Effector memory CD8-positive, alpha-beta T cell (primary cell): ENCODE measurements at places on chromosomes 5 and 9.

DNA sequence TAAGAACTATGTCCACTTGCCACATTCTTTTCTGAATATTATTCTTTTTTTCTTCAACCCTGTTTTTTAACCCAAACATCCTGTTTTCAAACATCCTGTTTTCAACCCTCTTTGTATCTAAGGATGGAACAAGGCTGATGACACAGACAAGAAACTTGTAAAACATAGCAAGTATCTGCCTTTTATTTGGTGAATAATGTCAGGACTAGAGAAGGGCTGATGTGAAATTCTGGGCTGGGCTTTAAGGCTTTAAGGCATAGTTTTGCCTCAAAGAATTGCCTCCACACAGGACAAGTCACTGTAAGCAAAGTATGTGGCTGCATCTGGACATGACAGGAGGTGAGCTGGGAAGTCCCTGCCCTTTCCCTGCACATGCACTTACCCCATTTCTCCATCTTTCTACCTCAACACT lies 42.5 kb upstream of the RIC1 start:
- no peak for DNase-seq

GRCh38 chr9:33452828-33453271 lies 5.5 kb upstream of the AQP3 start:
- DNase-seq, result peak; percentile 42

DNA sequence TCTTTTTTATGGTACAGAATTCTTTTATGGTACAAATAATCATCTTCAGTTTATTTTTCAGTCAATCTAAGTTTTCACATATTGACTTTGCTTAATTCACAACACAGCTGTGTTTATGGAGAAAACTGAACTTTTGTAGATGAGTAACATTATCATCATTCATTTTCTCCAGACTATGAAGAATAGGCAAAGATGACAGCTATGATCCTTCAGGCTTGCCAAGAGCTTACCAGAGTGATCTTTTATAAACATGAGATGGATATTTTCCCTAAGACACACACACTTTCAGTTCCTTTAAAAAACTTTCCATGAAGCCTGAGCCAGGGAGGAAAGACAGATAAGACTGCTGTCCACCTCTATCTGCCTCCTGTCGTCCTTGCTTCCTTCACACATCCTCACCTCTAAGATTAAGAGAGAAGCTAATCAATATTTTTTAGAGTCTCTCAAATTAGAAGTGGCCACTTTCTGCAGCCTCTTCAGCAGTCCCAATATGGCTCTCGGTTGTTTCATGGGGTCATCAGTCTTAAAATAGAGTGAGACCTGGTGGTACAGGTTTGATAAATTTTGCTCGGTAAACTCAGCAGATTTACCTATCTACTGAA lies 108.1 kb upstream of the SLC27A6 start:
- DNase-seq, result no peak

- no peak for DNase-seq
Measured at GRCh38 chr5:170551076-170551475, 47.3 kb downstream of the KCNIP1 start.

- DNase-seq, result no peak
Measured at GRCh38 chr9:95004411-95005277, 278.1 kb downstream of the AOPEP start.

DNA sequence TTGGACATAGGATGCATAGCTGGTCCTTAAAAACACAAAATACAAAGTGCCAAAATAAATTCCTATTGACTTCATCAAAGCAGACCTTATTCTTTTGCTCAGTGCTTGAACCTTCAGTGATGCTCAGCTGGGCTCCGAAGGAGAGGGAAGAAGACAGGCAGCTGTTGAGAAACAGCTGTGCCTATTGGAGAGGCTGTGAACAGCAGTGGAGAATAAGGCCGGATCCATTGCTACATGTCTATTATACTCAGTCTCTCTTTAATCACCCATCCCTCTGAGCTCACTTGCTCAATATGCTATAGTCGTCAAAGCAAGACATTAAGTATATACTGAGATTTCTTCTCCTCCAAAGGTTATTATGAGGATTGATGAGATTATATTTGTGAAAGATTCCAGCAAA lies 174.4 kb downstream of the CHSY3 start:
- no peak for DNase-seq

GRCh38 chr5:79436821-79437220 lies 77.1 kb downstream of the HOMER1 start:
- DNase-seq, result no peak

DNA sequence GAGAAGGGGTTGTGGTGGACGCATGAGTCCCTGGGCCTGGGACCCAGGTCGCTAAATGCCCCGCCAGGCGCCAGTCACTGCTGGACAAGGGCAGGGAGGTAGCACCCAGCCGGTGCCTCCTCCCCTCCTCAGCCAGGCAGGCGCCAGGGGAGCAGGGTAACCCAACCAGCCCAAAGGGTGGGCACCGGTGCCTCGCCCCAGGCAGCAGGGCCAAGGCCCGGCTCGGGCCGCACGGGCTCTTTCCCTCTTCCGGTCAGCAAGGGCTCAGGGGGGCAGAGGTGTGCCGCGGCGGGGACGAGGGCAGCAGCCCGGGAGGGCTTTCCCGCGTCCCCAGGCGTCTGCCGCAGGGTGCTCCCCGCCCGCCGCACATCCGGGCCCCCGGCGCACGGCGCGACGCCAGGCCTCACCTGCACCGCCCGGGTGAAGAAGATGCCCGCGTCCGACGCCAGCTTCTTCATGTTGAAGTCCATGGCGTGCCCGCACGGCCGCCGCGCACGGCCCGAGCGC lies 393 bp downstream of the SH3GLB2 start:
- no peak for DNase-seq

- DNase-seq, result no peak
Measured at GRCh38 chr5:148085977-148086705, 22.4 kb downstream of the SPINK5 start.

DNA sequence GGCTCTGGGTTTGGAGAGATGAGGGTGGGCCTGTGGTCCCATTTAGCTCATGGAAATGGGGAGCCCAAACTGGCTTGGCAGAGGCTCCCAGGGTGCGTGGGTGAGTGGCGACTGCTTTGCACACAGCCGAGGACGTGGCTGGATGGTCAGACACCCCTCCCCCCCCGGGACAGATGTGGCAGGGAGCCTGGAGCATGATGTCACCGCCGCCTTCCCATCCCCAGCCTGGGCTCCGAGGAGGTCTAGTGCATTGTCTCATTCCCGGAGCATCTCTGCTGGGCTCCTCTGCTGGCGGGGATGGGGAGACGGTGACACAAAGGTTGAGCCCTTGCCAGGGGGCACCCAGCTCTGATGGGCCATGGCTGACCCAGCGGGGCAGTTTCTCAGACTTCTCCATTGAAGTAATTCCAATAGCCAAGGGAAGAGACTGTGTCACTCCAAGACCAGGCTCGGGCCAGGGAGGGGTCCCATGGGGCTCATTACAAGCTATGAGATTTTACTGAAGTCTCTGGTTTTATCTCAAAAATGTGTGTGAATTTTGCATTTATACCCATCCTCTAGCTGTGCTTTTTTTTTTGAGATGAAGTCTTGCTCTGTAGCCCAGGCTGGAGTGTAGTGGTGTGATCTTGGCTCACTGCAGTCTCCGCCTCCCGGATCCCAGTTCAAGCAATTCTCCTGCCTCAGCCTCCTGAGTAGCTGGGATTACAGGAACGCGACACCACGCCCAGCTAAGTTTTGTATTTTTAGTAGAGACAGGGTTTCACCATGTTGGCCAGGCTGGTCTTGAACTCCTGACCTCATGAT lies 36.1 kb downstream of the HMCN2 start:
- no peak for DNase-seq

- DNase-seq, result no peak
Measured at GRCh38 chr5:177320879-177321278, 9.2 kb upstream of the MXD3 start.

- no peak for DNase-seq
Measured at GRCh38 chr9:128247226-128247803, 28.5 kb downstream of the GOLGA2 start.

DNA sequence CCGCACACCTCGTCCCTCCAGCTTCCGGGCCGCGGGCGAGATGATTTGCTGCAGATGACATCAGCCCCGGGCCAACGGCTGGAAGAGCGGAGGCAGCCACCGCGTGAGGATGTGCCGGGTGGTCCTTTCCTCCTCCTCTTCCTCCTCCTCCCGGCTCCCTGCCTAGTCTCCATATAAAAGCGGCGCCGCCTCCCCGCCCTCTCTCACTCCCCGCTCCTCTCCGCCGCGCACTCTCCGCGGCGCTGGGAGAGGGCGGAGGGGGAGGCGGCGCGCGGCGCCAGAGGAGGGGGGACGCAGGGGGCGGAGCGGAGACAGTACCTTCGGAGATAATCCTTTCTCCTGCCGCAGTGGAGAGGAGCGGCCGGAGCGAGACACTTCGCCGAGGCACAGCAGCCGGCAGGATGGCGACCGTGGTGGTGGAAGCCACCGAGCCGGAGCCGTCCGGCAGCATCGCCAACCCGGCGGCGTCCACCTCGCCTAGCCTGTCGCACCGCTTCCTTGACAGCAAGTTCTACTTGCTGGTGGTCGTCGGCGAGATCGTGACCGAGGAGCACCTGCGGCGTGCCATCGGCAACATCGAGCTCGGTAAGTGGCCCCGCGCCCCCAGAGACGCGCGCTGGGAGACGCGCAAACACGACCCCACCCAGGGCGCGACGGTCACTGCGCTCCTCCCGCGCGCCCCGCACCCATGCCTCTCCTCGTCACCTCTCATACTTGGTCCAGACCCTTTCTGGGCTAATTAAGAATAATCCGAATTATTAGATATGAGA lies at the start of gene MAP1B:
Gene MAP1B (plus strand): TSS at position 345 of the 770 bp plus-strand sequence. CDS start 57 bp downstream, at position 402.
- no peak for DNase-seq

DNA sequence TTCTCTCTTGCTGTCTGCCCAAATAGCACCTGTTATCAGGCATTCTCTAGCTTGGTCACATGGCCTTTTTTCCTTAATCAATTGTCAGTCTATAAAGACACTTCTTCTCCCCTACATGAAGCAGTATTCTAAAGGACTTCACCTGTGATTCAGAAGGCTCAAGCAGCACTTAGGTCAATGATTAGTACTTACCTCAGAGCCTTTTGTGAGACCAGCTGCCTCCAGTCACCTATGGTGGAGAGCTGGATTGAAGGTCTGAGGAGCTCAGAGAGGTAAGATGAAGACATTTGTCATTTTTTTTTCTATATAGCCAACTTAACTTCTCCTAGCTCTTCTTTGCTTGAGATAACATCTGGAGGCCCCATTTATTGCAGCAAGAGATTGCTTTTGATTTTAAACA lies 278.3 kb upstream of the PCSK5 start:
- no peak for DNase-seq

DNA sequence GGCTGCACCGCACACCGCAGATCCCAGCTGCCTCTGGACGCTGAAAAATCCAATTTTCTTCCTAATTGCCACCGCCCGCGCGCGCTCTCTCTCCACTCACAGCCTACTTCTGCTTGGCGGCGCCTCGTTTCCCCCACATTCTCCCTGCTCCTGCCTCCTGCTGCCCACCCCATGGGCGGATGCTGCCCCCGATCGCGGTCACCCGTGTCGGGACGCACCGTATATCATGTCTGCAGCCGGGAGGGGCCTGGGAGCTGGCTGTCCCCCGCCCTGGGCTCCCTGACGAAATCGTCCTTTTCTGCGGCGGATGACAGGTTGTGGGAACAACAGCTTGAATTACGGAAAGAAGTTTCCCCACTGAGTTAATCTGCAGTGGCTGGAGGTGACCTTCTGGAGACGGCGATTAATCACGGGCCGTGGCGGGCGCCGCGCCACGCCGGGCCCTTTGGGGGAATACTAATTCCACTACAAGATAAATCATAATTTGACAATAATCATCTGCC lies 36.3 kb upstream of the PSD2 start:
- no peak for DNase-seq

- no peak for DNase-seq
Measured at GRCh38 chr5:149419532-149419858, 40.4 kb upstream of the IL17B start.

GRCh38 chr5:98627121-98627520 lies 146.3 kb upstream of the RGMB start:
- DNase-seq, result no peak

GRCh38 chr5:76938177-76938576 lies 14.7 kb upstream of the CRHBP start:
- DNase-seq, result no peak

GRCh38 chr9:6142799-6143454 lies 72.7 kb upstream of the IL33 start:
- no peak for DNase-seq

DNA sequence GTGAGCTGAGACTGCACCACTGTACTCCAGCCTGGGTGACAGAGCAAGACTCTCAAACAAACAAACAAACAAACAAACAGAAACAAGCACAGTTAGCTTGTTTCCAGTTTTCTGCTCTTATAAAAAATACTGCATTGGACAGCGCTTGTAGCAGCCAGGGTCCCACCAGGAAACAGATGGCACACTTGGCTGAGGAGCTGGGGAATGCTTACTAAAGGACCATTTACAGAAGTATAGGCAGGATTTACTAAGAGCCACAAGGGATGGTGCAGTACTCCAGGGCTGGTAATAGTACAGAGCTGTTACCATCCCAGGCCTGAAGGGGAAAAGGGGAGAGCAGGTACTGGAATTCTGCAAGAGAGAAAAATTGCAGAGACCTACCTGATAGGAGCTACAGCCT lies 5.2 kb upstream of the ANKS6 start:
- DNase-seq, result no peak

- no peak for DNase-seq
Measured at GRCh38 chr5:51386916-51387883, 4.0 kb downstream of the ISL1 start.

DNA sequence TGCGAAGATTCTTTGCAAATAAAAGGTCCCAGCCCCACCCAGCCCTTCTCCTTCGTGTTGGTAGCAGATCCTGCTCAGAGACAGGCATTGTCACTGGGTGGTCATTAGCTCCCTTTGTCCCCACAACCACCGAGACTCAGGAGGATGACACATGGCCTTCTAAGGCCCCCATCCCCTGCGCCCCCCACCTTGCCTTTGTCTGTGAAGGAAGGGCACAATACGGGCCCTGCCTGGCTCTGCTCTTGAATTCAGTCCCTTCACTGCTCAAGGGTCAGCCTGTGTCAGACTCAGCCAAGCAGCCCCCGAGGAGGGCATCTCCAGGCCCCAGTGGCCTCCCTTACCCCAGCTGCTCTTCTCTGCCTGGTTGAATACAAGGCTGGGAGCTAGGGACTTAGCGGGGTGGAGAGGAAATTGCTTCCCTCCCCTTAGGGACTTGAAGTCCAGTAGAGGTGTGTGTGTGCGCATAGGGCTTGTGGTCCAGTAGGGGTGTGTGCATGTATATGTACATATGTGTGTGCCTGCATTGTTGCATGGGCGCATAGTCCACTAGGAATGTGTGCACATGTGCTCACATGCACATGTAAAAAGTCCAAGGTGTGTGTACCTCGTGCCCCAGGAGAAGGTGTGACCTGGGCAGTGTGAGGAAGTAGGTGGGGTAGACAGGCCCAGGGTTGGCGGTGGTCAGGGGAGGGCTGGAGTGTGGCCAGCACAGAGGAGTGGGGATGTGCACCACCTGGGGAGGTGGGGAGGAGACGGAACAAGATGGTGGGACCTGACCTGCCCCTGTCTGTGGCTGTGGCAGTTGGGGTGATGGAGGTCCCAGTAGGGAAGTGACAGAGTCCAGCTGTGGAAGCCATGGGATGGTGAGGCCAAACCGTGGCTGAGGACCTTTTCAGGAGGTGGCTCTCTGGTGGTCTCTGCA lies 59.1 kb downstream of the PHF2 start:
- DNase-seq, result no peak
